ENCODE measurements at places on chromosomes 2 and 18.

DNA sequence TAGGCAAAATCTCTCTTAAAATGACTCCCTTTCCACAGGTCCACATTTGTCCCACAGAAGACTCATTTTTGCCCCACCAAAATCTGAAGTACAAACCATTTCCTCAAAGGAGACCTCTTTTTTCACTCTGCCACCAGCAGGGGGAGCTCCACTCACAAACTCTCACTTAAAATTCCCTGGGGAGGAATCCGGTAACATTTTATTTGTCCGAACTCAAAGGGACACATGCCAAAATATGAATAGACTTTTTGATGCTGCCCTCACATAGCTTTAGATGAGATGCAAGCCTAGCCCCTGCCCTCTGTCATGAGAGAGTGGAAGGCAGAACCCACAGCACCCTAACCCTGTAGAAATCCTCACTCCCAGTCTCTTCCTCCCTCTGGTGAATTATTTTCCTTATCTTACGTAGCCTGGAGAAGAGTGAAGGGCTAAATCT lies 57.1 kb downstream of the RMDN2 start:
- DNase-seq, result peak; percentile 7

GRCh38 chr18:43692099-43692690 lies 414.9 kb upstream of the SYT4 start:
- DNase-seq, result no peak

- DNase-seq, result no peak
Observed at GRCh38 chr18:7846335-7846734, 279.2 kb downstream of the PTPRM start.

- DNase-seq, result no peak
Observed at GRCh38 chr2:218082586-218083351, 13.7 kb downstream of the RUFY4 start.

DNA sequence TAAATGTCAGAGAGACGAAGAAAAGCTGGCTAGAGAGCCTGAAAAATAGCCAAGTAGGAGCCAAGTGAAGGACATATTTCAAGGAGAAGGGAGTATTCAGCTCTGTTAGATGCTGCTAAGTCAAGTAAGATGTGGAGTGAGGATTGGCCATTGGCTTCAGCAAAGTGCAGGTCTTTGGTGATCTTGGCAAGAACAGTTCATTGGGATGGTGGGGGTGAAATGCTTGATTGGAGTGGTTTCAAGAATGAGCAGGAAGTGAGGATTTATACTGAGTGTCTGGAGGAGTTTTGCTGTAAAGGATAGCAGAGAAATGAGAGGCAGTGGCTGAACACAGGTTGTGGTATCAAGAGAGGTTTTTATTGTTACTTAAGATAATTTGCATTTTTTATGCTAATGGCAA lies 139.7 kb downstream of the PRPF40A start:
- DNase-seq, result no peak

DNA sequence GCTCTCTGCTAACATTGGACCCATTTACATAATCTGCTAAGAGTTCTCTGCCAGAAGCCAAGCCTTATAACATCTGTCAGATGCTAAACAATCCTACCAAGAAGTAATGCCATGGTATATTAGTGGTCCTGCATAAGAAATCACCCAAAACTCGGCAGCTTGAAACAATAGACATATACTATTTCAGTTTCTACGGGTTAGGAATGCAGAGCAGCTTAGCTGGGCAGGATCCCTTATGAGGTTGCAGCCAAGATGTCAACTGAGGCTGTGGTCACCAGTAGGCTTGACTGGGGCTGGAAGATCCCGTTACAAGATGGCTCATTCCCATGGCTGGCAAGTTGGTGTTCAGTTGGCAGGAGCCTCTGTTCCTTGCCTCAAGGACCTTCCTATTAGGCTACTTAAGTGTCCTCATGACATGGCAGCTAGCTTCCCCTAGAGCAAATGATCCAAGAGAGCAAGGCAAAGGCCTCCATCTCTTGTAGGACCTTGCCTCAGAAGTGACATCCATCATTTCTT lies 25.1 kb upstream of the SOS1 start:
- DNase-seq, result no peak

- DNase-seq, result no peak
Observed at GRCh38 chr2:10867692-10868420, 43.9 kb upstream of the KCNF1 start.

Data from NCI-H1092 (cell line).